ENCODE measurements at places on chromosomes 13 and 19.

DNA sequence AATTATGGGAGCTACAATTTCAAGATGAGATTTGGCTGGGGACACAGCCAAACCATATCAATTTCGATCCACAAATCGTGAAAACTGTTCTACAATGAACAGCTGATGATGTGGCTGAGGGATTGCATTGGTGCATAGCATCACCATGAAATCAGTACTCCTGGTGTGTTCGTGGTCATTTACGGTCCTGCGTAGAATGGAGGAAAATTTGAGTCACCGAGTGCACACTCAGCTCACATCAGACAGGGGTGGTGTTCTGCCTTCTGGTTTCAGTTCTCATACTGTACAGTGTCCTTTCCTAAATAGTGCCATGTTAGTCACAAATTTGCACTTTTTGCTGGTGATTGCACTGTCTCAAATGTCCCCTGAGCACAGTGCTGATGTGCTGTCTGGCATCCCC is 39.2 kb downstream of the MYH14 start:
- no peak for DNase-seq

DNA sequence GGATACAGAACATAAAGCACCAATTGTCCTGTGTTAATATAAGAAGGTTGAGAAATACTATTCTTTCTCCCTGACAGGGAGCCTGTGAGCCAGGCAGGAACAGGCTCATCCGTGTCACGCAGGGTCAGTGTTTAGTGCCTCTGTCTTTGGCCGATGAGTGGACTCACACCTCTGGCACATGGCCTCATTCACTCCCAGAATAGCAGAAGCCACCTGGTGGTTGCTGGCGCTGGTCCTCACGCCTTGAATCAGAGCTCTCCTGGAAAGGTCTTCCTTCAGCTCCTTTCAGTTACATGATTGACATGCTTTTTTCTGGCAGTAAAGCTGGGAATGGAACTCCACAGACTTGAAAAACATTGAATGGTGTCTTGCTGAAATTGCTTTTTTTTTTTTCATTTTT is 28.1 kb upstream of the SIAH3 start:
- no peak for DNase-seq

- no peak for DNase-seq
Observed at GRCh38 chr19:18999896-19000620, 33.3 kb downstream of the SUGP2 start.

GRCh38 chr13:33349986-33350826 is 64.7 kb upstream of the STARD13 start:
- DNase-seq = no peak

DNA sequence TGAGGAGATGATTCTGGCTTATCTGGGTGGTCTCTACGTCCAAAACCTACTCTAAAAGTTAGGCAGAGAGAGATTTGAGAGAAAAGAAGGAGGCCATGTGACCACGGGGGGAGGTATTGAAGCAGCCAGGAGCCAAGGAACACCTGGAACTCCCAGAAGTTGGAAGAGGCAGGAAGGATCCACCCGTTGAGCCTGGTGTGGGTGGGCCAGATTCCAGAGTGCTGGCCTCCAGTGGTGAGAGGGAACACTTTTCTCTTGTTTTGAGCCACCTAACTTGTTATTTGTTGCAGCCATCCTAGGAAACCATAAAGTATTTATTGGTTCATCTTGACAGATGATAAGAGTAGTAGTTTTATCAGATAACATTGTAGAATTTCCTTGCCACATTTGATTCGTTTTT is 396.9 kb downstream of the MYO16 start:
- DNase-seq = no peak

- DNase-seq = no peak
Observed at GRCh38 chr13:62060570-62060969, 644.9 kb upstream of the PCDH20 start.
